Psoas muscle (tissue), 8 donors: ENCODE measurements at places on chromosomes 1 and 21. TPM values are rescaled to one million over a fixed set of nuclear protein-coding genes. Genes with fewer than 3 reads are reported as not detected.

Gene NKAIN1
- 3.4 TPM for polyA plus RNA-seq

Gene ASCL5
- not detected for polyA plus RNA-seq

Gene SAMSN1
- polyA plus RNA-seq = 0.53 TPM

Gene KRTAP12-2
- polyA plus RNA-seq = not detected

Gene ILDR2
- polyA plus RNA-seq = 0.12 TPM
